Stimulated activated CD8-positive, alpha-beta memory T cell treated with anti-CD3 and anti-CD28 coated beads, Interleukin-7, amount 100 ng/mL, for 1 hour (primary cell): ENCODE measurements at places on chromosomes 6 and 20.

GRCh38 chr6:99662616-99663015 is 56.0 kb downstream of the PRDM13 start:
- DNase-seq: no peak

DNA sequence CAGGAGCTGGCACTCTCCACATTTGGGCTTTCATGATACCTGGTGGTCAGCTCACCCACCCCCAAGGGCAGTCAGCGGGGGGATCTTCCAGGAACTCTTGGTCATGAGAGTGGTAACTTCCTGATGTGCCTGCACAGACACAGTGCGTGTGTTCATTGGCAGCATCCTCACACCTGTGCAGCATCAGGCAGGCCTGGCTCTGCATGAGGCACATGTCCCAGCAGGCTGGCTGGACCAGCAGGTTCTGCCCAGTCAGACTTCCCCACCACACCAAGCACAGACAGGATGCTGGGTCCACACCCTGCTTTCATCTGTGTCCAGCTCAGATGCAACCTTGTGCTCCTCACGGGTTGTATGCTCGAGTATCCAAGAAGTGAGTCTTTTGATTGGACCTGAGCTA is 15.7 kb upstream of the UNC93A start:
- DNase-seq: no peak

GRCh38 chr6:85143676-85144075 is 306.2 kb upstream of the NT5E start:
- no peak for DNase-seq

GRCh38 chr20:34222208-34222607 is 19.0 kb upstream of the ASIP start:
- DNase-seq: no peak

DNA sequence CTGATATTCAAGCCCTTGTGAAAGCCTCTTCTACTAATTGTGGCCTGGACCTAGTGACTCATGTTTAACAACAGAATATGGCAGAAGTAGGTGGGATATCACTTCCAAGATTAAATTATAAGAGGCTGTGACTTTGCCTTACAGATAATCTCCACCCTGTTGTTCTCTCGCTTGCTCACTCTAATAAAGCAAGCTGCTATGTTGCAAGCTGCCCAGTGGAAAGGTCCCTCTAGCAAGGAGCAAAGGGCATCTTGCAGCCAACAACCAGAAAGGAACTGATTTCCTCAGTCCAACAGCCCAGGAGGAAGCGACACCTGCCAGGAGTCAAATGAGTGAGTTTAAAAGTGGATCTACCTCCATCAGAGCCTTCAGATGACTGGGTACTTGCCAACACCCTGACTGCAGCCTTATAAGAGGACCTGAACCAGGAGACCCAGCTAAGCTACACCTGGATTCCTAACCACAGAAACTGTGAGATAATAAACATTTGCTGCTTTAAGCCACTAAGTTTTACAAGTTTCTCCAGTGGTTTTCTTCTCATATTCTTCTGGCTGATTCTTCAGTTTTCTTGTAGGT is 112.6 kb downstream of the FRK start:
- DNase-seq: no peak

DNA sequence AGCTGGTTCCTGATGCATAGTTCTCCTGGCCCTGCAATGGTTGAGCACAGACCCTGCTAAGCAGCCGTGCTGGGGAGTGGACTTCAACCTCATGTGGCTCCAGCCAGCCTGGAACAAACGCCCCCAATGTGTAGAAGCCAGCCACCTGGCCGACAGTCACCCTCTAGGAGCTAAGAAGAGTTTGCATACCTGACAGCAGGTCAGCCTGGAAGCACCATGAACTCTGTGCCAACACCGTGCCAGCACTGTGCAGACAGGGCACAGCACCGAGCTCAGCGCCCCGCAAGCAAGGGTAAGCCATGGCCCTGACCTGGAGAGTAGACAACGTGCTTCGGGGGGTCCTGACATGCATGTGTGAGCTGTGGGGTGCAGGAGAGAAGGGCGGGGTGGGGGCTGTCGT is 356.3 kb downstream of the ZFAND3 start:
- no peak for DNase-seq

GRCh38 chr6:82766476-82766875 is 299.2 kb downstream of the UBE3D start:
- no peak for DNase-seq

DNA sequence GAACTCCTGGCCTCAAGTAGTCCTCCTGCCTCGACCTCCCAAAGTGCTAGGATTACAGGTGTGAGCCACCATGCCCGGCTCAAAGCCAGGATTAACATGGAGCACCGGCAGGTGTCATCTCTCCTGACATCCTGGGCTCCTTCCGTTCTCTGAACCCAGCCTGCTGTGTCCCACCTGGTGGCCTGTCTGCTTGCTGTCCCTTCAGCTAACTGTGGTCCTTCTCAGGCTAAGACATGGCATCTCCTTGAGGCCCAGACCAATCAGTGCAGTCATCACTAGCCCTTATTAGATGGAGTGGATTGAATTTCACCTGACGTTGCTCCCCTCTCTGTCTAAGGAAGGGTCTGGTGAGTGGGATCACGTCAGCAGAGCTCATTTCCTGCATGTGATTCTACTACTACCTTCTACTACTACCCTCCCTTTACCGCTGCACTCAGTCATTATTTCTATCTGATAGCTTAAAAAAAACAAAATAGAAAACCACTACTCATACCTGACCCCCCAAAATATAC is 28.0 kb upstream of the SYNJ2 start:
- DNase-seq: no peak

DNA sequence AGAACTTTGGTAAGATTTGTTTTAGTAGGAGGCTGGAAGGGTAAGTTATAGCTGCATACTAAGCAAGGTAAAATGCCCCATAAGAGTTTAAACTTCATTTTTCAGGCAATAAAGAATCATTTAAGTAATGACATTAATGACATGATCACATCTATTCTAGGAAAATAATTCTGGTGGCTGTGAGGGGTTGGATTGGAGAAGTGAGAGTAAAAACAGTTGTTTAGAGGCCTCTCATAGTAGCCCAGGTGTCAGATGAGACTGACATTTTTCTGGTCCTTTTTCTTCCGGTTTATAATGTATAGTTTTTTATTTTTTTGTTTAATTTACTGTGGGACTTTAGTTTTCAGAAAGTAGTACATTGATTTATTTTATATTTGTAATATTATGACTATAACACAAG is 40.8 kb downstream of the ITCH start:
- DNase-seq: no peak
